Stimulated activated CD4-positive, alpha-beta T cell treated with anti-CD3 and anti-CD28 coated beads, TNF-alpha, amount 100 ng/mL, for 48 hours (primary cell): ENCODE measurements at places on chromosomes 5 and 9.

GRCh38 chr9:90855208-90855902 is 53.7 kb downstream of the SYK start:
- no peak for DNase-seq

DNA sequence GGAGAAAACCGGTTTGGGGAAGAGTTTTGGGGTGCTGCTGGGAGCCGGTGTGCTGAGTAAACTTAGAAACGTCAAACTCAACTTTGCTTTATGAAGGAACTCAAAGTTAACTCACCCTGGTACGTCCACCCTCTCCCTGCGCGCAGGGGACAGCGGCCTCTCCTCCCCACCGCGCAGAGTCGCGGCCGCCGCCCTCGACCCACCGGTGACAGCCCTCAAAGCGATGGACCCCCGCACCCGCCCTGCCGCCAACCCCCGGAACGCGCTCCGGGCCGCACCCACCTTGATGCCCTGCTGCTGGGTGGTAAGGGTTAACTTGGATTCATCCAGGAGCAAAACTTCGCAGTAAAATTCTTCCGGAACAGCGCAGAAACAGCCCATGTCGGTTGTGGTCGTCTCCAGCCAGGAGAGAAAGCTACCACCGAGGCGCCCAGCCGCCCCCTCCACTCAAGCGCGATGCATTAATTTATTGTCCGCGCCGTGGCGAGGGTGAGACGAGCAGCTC is 366 bp downstream of the EPB41L4A start:
- no peak for DNase-seq

DNA sequence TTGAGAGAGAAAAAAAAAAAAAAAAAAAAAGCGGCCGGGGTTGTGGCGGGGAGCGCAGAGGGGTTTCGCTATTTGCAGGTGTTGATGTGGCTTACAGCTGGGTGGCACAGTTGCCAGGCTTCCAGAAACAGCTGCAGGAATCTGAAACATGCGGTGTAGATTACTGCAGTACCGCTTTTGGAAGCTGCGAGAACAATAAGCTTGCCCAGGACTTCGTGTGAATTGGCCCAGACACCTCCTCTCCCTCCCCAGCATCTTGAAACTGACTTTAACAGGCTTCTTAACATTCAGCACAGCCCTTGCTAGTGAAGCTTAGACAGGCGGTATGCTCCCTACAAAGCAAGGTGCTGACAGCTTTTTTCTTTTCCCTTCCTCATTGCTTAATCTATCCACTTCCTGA is 104.0 kb downstream of the ATP10B start:
- no peak for DNase-seq

DNA sequence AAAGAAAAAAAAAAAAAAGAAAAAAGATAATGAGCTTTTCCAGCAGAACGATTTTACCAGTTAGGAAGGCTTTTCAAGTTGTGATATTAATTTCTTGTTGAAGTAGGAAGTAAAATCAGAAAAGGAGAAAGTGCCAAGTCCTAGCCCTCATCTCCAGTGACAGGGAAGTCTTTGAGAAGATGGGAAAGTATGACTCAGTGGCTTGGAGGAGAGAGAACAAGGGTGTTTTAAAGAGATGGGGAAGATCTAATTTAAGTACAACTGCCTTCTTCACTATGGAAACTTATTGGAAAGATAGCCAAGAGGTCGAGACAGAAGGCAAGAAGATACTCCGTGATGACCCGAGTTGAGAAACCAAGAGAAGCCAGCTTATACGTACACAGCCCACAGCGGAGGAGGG is 22.6 kb downstream of the FGF1 start:
- DNase-seq = no peak

DNA sequence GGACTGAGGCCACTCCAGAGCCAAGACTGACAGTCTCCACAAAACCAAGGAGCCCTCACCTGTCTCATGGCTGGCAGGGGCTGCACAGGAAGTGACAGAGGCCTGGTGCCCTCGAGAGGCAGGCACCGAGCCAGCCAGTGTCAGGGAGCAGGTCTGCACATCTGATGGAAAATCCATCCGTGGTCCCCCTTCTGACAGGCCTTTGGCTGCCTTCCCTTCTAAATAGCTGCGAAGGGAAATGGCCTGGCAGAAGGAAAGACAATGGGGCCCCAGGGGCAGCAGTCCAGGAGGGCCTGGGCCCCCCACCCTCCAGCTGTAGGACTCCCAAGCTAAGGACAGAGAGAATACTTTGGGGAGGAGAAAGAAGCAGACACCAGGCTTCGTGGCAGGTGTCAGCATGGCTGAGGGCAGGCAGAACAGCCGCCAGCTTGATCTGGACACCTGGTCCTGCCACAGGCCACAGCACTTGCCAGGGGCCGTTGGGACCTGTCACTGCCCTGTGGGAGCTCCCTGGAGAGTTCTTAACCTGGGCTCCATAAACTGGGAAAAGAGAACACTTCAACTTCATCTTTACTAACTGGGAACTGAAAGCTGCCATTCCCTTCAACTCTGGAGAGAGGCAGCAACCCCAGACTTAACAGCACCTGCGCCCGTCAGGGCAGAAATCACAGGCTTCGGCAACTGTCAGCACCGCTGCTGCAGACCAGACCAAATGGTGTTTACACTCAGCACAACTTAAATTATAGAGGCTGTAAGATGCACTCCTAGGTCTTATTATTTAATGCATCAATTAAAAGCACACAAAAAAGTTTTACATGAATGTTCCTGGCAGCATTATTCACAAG is 22.0 kb downstream of the ADAMTS2 start:
- DNase-seq = no peak

DNA sequence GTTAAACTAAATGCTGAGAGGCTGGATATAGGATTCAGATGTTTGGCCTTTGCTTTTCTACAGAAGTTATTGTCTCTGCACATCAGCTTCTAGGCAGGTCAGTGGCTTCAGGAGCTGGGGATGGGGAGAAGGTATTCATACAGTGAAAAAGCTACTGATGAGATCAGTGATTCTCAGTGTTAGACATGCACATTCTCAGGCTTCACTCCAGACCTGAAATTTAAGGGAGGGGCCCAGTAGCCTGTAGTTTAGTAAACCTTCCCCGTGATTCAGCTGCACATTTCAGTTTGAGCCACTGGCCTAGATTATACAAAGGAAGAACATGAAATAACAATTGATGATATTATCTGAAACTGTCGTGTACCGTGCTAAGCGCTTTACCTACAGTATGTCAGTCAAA is 127.2 kb downstream of the ARHGAP26 start:
- no peak for DNase-seq

DNA sequence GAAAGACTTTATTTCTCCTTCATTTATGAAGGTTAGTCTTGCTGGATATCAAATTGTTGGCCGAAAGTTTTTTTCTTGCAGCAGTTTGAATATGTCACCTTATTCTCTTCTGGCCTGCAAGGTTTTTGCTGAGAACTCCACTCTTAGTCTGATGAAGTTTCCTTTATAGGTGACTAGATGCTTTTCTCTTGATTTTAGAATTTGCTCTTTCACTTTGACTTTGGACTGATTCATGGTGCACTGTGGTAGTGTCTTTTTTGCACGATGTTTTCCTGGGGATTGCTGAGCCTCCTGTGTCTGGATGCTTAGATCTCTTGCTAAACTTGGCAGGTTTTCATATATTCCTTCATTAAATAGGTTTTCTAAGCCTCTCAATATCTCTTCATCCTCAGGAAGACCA is 12.4 kb downstream of the AHRR start:
- DNase-seq = no peak

- DNase-seq = no peak
Measured at GRCh38 chr5:98460536-98460935, 312.9 kb upstream of the RGMB start.

DNA sequence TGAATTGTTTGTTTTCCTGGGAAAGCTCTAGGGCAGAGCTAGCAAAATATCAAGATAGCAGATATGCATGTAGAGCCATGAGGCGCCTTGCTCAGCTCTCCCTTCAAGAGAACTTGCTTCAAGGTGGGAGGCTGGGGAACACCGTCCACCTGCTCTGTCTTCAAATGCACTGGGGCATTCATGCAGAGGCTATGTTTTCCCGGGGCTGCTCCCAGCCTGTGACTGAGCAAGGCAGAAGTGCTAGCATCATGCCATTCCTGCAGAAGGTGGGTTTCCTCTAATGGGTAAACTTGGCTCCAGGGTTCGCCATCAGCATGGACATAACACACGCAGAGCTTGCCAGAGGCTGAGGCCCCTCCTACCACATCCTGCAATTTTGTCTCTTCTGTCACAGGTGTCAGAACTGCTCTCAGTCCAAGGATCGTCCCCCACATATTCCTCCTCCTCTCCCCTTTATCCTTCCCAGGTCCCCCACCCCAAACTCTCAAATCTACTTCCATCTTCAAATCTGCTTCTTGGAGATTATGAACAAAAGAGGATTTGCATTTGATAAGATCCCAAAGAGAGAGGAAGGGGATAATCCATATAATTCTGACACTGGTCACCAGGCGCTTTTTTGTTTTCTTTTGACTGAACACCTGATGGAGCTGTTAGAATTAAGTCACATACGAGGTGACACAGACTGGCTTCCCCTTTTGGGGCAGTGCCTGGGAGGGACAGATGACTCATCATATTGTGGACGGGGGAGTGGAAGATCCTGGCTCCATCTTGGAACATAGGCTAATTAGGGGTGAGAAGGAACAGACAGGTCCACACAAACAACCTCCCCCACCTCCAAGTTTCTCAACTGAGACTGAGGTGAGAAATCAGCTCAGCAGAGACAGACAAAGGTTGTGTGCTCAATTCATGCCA is 85.0 kb upstream of the TAF11L2 start:
- DNase-seq = no peak
